ENCODE measurements at places on chromosomes 7 and 10.

- no peak for DNase-seq
Measured at GRCh38 chr7:112182749-112183148, 23.4 kb downstream of the DOCK4 start.

DNA sequence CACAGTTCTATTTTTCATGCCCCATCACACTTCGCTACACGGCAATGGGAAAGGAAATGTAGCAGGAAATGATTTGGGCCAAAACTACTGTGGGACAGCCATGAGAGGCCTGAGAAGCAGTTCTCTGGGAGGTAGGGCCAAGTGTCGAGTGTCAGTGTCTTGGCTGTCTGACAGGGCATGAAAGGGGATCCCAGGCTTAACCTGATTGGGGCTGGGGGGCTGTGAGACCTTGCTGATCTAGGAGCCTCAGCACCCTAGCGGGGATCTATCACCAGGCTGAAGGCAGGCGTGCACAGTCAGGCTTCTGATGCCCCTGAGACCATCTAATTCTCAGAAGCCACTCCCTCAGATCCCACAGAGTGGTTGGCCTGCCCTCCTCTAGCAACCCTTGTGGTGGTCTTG, 58.2 kb upstream of the SLC25A13 start:
- no peak for DNase-seq

- no peak for DNase-seq
Measured at GRCh38 chr7:50613473-50613872, 48.3 kb upstream of the DDC start.

DNA sequence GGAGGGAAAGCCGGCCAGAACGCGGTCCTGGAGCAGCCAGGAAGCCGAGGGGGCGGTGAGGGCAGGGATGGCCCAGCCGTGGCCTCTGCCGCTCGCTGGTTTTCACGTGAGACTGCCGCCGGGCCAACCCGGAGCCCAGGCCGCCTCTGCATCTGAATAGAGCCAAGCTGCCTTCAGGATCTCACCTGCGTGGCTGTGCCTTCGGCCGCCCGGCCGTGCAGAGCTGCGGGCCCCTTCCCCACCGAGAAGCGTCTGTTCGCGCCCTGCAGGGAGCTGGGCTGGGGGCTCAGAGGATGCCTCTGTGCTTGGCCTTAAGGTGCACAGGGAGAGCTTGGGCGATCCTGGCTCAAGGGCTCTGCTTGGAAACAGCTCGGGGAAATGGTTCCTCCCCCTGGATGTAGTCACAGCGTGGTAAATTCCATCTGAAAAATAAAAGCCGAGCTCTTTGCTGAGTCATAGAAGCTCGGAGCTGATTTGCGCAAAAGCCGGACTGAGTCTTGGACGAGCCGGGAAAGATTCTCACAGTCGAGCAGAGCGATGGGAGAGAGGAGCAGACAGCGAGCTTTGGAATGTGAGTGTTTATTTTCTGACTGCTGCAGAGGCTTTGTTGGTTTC, at the start of gene JAKMIP3:
Gene JAKMIP3, plus strand, starts transcription at position 456 of the 615 bp plus-strand sequence. CDS start 38,863 bp downstream, outside the sequence.
- peak; percentile 53 for DNase-seq

GRCh38 chr10:69831231-69831855, 29.6 kb downstream of the COL13A1 start:
- no peak for DNase-seq

GRCh38 chr7:539731-540411, 20.2 kb upstream of the PDGFA start:
- no peak for DNase-seq

GRCh38 chr10:97499561-97500296, 1.0 kb downstream of the UBTD1 start:
- DNase-seq: no peak

DNA sequence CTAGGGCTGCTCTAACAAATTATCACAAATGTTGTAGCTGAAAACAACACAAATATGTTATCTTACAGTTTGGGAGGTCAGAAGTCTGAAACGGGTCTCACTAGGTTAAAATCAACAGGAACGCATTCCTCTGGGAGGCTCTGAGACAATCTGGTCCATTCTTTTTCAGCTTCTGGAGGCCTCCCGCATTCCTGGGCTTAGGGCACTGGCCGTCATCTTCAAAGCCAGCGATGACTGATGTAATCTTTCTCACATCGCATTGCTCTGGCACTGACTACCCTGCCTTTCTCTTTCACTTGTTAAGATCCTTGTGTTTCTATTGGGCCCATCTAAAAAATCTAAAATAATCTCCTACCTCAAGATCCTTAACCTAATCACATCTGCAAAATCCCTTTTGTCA, 1071.5 kb upstream of the C7orf33 start:
- no peak for DNase-seq

DNA sequence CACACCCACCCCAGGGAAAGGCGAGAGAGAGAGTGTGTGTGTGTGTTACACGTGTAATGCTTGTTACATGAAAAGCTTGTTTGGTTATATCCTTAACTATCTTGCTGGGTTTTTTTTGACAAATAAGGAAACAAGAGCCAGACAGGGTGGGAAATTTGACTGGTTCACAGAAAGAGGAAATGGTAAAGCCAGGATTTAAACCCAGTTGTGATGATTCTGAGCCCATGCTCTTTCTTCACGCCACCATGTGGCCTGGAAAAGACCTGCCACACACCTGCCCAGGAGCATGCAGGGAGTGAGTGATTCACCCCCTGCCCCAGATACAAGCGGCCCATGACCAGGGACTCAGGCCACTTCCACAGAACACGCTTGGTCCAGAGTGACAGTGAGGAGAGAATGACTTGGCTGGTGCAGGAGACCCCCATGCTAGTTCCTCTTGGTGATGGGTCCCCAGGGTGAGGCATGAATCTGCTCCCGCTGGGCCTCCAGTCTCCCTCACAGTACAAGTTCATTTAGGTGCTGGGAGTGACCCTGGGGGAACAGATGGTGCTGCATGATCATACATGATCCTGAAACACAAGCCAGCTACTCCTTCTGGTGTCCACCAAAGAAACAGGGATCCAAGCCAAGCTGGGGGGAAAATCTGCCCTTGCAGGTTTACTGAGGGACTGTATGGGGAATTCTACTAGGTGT, 21.0 kb upstream of the EIF5AL1 start:
- DNase-seq: no peak

- no peak for DNase-seq
Measured at GRCh38 chr7:105206985-105207384, 181.7 kb downstream of the SRPK2 start.

- DNase-seq: no peak
Measured at GRCh38 chr7:152137476-152138025, 112.1 kb downstream of the GALNT11 start.

GRCh38 chr7:5294169-5294987, 11.6 kb downstream of the SLC29A4 start:
- DNase-seq: no peak

- no peak for DNase-seq
Measured at GRCh38 chr7:128861957-128862570, 592 bp upstream of the ATP6V1F start.

DNA sequence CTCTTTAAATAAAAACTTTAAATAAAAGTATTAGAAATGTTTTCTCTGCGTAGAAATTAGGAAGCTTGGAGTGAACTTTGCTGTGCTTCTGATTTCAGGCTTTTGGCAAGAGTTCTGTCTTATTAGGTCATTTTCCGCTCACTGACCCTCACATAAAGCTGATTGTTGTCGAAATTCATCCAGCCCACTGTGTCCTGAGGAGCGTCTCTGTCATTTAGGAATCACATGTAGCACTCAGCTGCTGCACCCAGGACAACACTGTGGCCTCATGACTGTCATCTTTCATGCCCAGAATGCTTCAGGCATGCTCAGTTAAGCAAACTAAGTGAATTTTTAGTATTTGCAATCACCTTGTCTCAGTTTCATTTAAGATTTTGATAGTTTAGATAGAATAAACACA, 57.8 kb upstream of the MSRB2 start:
- DNase-seq: no peak

GRCh38 chr10:49290607-49291006, 8.4 kb upstream of the C10orf71 start:
- no peak for DNase-seq

- no peak for DNase-seq
Measured at GRCh38 chr7:132519936-132520335, 56.3 kb downstream of the PLXNA4 start.

DNA sequence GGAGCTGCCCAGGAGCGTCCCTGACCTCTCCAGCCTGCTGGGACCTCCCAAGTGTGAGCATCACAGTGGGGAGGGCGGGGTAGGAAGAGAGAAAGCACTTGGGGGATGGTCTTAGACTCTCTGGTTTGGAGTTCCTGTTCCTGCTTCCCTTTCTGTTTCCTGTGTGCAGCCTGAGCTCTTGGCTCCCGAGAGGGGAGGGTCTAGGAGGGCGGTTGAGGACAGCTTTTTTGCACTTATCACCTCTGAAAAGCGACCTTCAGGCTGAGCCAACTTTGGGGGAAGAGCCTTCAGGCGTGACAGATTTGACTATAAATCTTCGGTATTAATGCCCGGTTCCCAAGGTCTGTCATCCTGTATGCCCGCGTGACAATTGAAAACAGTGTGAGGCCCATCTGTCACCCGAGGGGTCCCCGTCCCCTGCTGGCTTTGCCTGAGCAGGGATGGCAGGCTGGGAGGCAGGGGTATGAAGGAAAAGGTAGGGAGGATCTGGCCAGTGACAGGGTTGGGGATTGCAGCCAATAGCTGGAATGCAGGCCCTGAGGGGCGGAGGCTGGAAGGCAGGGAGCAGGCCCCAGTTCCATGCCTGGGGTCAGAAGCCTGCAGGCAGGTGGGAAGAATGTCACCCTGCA, 78.6 kb downstream of the CDH23 start:
- DNase-seq: no peak

- no peak for DNase-seq
Measured at GRCh38 chr10:15361131-15361530, 10.0 kb downstream of the FAM171A1 start.

DNA sequence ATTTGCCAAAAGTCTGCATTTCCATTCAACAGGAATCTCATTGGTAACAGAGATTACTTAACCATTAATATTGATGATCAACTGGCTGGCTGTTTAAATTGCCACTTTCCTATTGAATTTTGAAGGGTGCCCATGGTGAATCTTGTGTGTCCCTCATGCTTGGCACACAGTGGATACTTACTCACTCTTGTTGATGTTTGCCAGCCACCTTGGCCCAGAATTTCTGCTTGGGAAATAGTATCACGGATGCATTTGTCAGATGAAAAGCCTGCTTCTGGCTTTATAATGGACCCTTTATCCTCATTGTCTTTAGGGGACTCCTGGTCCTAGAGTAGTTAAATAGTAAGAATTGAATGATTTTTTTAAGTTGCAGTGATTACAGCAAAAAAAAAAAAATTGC, 52.0 kb downstream of the MMRN2 start:
- no peak for DNase-seq

DNA sequence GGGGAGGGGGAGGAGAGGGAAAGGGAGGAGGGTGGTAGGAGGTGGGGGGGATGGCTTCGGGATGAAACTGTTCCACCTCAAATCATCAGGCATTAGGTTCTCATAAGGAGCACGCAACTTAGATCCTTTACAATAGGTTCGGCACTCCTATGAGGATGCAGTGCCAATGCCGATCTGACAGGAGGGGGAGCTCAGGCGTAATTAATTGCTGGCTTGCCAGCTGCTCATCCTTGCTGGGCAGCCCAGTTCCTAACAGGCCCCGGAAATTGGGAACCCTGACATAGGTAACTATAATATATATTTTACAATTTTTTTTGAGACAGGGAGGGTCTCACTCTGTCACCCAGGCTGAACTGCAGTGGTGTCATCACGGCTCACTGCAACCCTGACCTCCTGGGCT, 118.8 kb upstream of the SFMBT2 start:
- no peak for DNase-seq
